ENCODE measurements at places on chromosomes 16 and 17. TPM values are rescaled to one million over a fixed set of nuclear protein-coding genes. Genes with fewer than 3 reads are reported as not detected.

The TTLL6 gene
- not detected for polyA plus RNA-seq

DNA sequence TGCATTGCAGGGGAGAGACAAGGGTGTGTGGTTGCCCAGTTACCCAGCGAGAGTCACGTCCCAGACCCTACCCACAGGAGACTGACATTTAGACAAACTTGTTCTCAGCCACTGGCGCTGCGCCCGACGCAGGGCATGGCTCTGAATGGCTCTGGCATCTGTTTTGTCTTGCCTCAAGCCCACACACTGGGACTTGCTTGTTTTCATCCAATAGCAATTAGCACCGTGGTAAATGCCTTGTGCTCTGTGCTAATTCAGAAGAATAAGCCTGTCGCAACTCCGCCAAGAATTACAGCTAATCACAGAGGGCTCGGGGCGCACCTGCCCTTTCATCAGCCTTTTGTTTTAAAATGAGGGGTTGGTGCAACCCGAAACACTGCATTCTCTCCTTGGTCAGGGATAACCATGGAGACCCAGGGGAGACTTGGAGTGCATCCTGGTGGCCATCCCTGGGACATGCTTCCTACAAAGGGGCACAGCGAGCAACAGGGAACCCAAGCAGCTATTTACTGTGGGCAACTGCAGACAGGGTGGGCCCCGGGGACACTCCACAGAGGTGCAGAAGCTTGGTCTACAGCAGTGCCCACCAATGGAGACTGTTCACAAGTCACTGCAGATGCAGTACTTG, 220.6 kb upstream of the ZFHX3 start:
- H3K4me1 ChIP-seq, result no peaks in the 10 kb centered on the region
- no peak overlapping the region for H3K27ac ChIP-seq
- H3K36me3 ChIP-seq, result no peaks in the 10 kb centered on the region
- no peaks in the 10 kb centered on the region for H3K27me3 ChIP-seq
- no peak overlapping the region for H3K4me3 ChIP-seq
- DNase-seq, result no peak

- no peak overlapping the region for H3K4me3 ChIP-seq
- H3K27me3 ChIP-seq, result no peaks in the 10 kb centered on the region
- no peak for DNase-seq
- H3K4me1 ChIP-seq, result peaks cover 31% of the 10 kb centered on the region
- peaks cover 6% of the 10 kb centered on the region for H3K36me3 ChIP-seq
Measured at GRCh38 chr16:22352723-22353122, 21.7 kb downstream of the CDR2 start.

- peaks cover 46% of the 10 kb centered on the region for H3K27me3 ChIP-seq
- no peak overlapping the region for H3K27ac ChIP-seq
- H3K36me3 ChIP-seq, result no peaks in the 10 kb centered on the region
- peaks cover 23% of the 10 kb centered on the region for H3K4me1 ChIP-seq
- no peak for DNase-seq
Measured at GRCh38 chr17:79842656-79843473, 3.6 kb upstream of the CBX4 start.

DNA sequence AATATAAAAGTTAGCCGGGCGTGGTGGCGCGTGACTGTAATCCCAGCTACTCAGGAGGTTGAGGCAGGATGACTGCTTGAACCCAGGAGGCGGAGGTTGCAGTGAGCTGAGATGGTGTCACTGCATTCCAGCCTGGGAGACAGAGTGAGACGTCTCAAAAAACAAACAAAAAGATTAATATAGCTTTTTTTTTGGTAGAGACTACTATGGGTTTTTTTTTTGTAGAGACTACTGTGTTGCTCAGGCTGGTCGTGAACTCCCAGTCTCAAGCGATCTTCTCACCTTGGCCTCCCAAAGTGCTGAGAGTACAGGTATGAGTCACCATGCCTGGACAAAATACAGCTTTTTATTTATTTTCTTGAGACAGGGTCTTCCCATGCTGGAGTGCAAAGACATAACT, 20.2 kb downstream of the ZNRF1 start:
- no peak overlapping the region for H3K27ac ChIP-seq
- DNase-seq, result no peak
- H3K4me1 ChIP-seq, result no peaks in the 10 kb centered on the region
- no peaks in the 10 kb centered on the region for H3K27me3 ChIP-seq
- H3K4me3 ChIP-seq, result no peak overlapping the region

DNA sequence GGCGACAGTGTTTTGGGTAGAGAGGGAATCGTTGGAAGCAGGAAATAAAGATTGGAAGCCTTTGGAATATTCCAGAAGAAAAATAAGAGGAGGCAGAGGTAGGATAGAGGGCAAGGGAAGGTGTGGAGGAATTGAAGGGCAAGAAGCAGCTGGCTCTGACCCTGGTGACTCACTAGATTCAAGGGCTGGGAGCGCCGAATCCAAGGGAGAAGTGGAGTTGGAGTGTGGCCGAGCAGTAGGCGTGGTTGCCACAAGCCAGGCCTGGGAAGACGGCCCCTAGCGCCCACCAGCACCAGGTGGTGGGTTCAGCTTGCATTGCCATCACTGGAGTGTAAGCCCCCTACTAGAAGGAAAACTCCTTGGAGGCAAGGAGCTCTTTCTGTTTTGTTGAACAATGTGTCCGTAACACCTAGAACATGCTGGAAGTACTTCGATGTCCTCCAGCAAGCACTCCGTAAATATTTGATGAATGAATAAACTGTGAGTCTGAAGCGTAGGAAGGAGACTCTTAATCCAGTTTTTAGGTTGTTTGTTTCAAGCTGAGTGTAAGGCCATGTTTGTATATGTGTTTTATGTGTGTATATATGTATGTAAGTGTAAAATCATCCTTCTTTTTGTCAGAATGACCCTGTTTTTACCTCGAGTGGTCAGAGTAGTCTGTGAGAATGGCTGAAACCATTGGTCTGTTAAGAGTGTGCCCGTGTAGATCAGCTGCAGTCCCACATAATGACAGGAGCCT, 139.5 kb downstream of the CMIP start:
- peaks cover 3% of the 10 kb centered on the region for H3K36me3 ChIP-seq
- no peak overlapping the region for H3K4me3 ChIP-seq
- H3K27ac ChIP-seq, result peak overlapping the region; percentile 92
- peaks cover 56% of the 10 kb centered on the region for H3K4me1 ChIP-seq
- H3K27me3 ChIP-seq, result no peaks in the 10 kb centered on the region
- DNase-seq, result no peak

Measured in keratinocyte (primary cell).